ENCODE measurements at places on chromosomes 13 and 19. TPM values are rescaled to one million over a fixed set of nuclear protein-coding genes. Genes with fewer than 3 reads are reported as not detected.

DNA sequence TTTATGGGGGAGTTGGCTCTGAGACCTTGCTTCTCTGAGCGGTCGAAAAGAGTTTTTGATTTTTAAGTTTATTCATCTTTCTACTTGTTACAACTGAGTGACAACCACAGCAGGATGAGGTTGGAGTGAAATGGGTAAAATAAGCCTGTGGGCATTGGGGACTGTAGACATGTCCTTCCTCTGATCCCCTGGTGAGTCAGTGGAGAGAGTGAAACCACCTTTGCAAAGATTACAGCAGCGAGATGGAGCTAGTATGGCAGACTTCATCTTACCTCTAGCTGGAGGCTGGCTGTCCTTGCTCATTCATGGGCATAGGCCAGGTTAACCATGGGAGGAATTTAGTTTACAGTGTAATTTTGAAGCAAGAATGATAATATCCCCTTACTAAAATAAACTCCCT, 30.9 kb upstream of the PSG9 start:
- H3K27ac ChIP-seq = no peak overlapping the region
- DNase-seq = no peak
- H3K4me1 ChIP-seq = no peaks in the 10 kb centered on the region
- H3K36me3 ChIP-seq = no peaks in the 10 kb centered on the region
- no peaks in the 10 kb centered on the region for H3K27me3 ChIP-seq
- no peak overlapping the region for H3K4me3 ChIP-seq

Gene FCGBP
- 3.1 TPM for total RNA-seq

DNA sequence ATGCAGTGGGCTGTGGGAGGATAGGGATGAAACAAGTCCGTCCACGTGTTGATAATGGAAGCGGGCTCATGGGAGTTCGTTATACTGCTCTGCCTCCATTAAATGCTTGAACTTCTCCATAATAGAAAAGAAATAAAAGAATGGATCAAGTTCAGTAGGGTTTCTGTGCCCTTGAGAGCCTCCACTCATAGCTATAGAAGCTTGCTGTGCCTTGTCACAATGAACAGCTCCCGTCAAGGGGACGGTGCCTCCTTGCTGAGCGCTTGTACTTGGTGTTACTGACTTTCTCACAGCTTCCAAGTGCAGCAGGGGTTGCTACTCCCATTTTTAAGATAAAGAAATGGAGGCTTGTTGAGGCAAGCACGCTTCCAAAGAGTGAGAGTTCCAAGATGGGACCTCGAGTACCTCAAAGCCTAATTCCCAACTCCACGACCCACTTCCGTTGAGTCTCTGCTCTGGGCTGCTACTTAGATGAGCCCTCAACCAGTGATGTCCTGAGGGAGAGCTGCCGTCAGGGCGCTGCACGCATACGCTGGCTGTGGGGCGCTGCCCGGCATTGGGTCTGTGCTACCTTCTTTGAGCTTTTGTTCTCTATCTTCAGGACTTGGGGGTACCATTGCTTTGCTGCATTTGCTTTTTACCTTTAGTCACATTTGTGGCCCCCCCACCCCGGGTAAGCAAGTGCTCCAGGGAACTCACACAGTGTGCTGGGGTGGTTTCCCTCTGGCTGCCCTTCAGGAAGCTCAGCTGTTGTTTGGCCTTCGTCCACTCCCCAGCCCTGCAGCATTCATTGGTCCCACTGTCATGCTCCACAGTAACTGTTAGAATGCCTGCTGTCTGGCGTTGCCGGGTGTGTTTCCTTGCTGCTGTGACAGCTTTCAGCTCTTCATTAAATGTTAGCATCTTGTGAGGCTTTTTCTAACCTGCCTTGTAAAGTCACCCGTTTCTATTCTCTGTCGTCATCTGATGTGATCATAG, 9.5 kb downstream of the SNRNP70 start:
- no peak for DNase-seq
- no peaks in the 10 kb centered on the region for H3K4me1 ChIP-seq
- no peak overlapping the region for H3K27ac ChIP-seq
- H3K27me3 ChIP-seq = no peaks in the 10 kb centered on the region
- no peak overlapping the region for H3K4me3 ChIP-seq

DNA sequence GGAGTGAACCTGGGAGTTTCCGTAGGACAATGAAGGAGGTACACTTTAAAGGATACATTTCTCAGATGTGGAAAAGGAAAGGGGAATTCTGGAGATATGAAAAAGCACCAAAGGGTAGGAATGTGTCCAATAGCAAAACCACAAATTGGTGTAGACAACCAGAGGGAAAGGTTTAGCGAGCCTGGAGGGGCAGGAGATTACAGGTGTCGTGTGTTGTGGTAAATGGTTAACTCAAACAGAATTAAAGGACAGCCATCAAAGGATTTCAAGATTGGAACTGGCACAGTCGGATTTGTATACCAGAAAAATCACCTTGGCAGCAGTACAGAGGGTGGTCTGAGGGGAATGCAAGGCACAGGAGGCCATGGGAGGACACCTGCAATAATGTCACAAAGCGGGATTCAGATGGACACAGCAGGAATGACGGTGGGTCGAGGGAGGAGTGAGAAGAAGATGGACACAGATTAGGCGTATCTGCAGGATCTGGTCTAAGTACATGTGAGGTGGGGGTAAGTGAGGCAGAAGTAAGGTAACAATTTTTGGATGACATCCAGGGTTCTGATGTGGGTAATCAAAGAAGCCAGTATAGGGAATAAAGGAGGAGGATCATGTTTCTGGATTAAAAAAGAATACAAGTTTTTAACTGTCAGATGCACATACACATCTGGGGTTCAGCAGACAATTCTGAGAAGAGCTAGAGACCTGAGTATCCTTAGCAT, 361.6 kb downstream of the KLF12 start:
- no peak overlapping the region for H3K27ac ChIP-seq
- no peak for DNase-seq
- peaks cover 7% of the 10 kb centered on the region for H3K4me1 ChIP-seq
- H3K4me3 ChIP-seq = no peak overlapping the region

Gene PTGER1
- total RNA-seq = 0.41 TPM

GRCh38 chr19:33403973-33404304, 30.4 kb downstream of the CEBPG start:
- no peak overlapping the region for H3K4me3 ChIP-seq
- no peak overlapping the region for H3K27ac ChIP-seq
- H3K4me1 ChIP-seq = peaks cover 5% of the 10 kb centered on the region
- no peak for DNase-seq
- H3K27me3 ChIP-seq = no peaks in the 10 kb centered on the region

DNA sequence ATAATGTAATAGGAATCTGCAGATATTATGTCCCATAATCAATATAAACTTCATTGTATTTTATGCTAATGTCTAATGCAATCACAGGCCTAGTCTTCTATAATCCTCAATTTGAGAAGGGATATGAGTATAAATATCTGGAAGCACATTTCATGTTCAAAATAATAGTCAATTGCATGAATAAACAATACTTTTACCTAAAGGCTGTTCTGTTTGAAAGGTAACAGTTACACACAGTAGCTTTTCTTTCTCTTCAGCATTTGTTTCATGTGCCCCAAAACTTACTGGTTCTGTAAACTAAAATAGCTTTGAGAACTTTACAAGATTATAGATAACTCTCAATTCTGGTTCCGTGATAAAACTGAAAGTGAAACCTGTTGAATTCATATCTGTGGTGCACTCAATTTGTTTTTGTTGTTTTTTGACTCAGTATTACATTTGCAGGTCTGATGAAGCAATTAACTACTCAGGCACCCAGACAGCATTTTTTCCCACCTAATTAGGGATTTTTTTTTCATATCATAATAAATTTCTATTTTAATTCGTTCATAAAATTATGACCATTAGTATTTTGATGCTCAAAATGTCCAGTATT, 1193.8 kb downstream of the SLITRK1 start:
- DNase-seq = no peak
- H3K27me3 ChIP-seq = no peaks in the 10 kb centered on the region
- H3K27ac ChIP-seq = no peak overlapping the region
- H3K4me3 ChIP-seq = no peak overlapping the region

- DNase-seq = no peak
These were observed 808 bp downstream of the DNMT1 start for GRCh38 chr19:10193790-10194499.

- H3K4me1 ChIP-seq = no peaks in the 10 kb centered on the region
- H3K36me3 ChIP-seq = no peaks in the 10 kb centered on the region
- no peak overlapping the region for H3K4me3 ChIP-seq
- no peak for DNase-seq
These were observed 24.6 kb downstream of the TPT1 start for GRCh38 chr13:45316338-45316737.

Gene TPTE2
- not detected for total RNA-seq

GRCh38 chr13:25733696-25734435, 317.9 kb downstream of the SHISA2 start:
- H3K36me3 ChIP-seq = no peaks in the 10 kb centered on the region
- H3K27me3 ChIP-seq = no peaks in the 10 kb centered on the region
- no peak overlapping the region for H3K4me3 ChIP-seq
- peaks cover 9% of the 10 kb centered on the region for H3K4me1 ChIP-seq

DNA sequence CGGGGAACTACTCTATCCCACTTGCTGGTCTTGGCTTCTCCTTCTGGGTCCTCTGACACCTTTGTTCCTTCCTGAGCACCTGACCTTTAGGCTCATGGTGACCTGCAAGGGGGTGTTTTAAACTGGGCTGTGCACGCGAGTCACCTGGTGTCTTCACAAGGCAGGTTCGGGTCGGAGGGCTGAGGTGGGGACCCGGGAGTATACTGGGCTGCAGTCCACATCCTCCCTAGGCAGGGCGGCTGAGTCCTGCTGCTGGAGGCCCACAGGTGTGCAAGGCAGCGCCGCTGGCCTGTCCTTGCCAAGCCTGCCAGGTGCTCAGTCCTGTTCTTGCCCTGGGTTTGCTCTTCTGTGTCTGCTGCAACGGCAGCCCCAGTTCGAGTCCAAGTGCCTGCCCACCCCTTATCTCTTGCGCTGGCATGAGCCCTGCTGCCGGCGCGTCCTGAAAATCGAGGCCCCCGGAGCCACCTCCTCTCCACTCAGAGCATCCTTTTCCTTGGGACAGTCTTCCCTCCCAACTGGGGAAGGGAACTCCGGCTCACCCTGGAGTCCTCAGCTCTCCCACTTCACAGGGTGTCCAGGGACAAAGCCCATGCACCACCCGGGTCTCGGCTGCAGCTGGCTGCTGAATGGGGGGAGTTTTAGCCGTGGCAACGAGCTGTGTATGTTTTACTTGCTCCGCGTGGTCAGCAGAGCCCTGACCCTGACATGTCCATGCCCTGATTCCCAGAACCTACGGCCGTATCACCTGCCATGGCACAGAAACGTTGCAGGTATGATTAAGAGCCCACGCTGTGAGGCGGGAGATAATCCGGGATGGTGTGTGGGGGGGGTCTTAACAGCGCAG, 193.5 kb downstream of the TEX29 start:
- H3K4me1 ChIP-seq = no peaks in the 10 kb centered on the region
- H3K27me3 ChIP-seq = no peaks in the 10 kb centered on the region
- no peak overlapping the region for H3K4me3 ChIP-seq
- no peak for DNase-seq
- H3K27ac ChIP-seq = no peak overlapping the region

Gene IL4I1
- 0.67 TPM for total RNA-seq

Gene RNF225
- total RNA-seq = 1.2 TPM

DNA sequence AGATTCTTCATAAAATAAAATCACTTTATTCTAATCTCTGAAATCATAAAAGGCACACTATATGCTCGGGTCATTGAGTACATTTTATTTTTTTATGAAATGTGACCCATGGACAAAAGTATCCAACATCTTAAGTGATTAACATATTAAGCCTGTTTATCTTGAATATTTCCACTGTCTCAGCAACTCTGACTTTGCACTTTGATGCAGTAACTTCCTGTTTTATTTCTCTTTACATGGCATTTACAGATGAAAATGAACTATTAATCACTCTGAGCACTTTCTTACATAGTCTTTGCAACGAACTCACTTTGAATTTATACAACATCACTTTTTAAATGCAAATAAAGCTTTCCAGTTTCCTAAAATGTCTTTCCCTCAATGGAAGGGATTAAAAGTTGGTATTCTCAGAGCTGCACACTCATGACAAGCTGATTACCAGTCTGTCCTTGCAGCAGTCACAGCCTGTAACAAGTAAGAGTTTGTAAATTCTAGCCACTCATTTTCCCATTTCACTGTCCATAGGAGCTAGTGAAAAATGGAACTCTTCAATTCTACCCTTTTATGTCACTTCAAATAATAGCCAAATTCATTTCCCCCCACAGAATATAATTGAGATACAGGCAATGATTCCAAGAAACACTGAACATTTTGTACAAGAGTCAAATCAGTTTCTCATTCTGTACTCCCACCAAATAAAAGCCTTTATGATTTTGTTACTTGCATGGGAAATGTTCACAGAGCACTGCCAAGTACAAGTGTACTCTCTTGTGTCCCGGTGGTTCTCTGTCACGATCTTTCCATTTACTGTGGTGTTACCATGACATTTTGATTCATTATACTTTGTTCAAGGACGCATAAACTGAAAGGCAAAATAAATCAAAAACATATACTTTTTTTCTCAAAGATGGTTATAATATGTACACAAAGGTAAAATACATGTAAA, 1968.9 kb downstream of the PCDH9 start:
- no peak for DNase-seq
- no peaks in the 10 kb centered on the region for H3K4me1 ChIP-seq
- no peaks in the 10 kb centered on the region for H3K36me3 ChIP-seq
- H3K4me3 ChIP-seq = no peak overlapping the region

- H3K27me3 ChIP-seq = no peaks in the 10 kb centered on the region
- H3K4me3 ChIP-seq = peak overlapping the region; percentile 90
- no peaks in the 10 kb centered on the region for H3K4me1 ChIP-seq
- no peaks in the 10 kb centered on the region for H3K36me3 ChIP-seq
These were observed 1.2 kb downstream of the TBC1D4 start for GRCh38 chr13:75480671-75481175.

Gene CBLC
- 17.4 TPM for total RNA-seq

Gene CHST8
- 10.8 TPM for total RNA-seq

GRCh38 chr19:906480-906879, 6.5 kb downstream of the R3HDM4 start:
- H3K27ac ChIP-seq = no peak overlapping the region
- H3K4me1 ChIP-seq = peaks cover 4% of the 10 kb centered on the region
- no peaks in the 10 kb centered on the region for H3K27me3 ChIP-seq
- H3K4me3 ChIP-seq = no peak overlapping the region
- no peak for DNase-seq

DNA sequence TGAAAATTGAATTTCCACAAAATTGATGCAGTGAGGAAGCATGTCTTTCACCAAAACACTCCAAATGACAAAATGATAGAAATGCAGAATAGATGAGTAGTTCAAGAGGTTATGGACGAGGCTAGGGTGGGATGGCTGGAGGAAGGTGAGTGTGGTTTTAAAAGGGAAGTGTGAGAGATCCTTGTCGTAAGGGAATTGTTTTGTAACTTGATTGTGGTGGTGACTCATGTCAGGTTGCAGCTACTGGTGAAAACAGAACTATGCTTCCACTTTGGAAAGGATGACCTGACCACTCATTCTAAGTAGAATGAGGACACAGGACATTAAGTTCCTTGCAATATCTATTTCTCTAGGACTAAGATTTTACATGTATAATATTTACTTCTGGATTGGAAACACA, 345.7 kb downstream of the MTUS2 start:
- no peak for DNase-seq
- H3K4me1 ChIP-seq = no peaks in the 10 kb centered on the region
- H3K4me3 ChIP-seq = no peak overlapping the region
